Progenitor cell of endocrine pancreas (in vitro differentiated cells): ENCODE measurements at places on chromosomes 2 and 18.

- no peak for DNase-seq
These were observed 6.6 kb downstream of the HPCAL1 start for GRCh38 chr2:10309286-10309685.

DNA sequence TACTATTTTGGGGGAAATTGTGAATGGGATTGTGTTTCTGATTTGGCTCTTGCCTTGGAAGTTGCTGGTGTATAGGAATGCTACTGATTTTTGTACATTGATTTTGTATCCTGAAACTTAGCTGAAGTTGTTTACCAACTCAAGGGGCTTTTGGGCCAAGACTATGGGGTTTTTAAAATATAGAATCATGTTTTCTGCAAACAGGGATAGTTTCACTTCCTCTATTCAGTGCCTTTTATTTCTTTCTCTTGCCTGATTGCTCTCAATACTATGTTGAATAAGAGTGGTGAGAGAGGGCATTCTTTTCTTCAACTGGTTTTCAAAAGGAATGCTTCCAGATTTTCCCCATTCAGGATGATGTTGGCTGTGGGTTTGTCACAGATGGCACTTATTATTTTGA lies 1383.8 kb upstream of the ACVR2A start:
- DNase-seq: no peak

DNA sequence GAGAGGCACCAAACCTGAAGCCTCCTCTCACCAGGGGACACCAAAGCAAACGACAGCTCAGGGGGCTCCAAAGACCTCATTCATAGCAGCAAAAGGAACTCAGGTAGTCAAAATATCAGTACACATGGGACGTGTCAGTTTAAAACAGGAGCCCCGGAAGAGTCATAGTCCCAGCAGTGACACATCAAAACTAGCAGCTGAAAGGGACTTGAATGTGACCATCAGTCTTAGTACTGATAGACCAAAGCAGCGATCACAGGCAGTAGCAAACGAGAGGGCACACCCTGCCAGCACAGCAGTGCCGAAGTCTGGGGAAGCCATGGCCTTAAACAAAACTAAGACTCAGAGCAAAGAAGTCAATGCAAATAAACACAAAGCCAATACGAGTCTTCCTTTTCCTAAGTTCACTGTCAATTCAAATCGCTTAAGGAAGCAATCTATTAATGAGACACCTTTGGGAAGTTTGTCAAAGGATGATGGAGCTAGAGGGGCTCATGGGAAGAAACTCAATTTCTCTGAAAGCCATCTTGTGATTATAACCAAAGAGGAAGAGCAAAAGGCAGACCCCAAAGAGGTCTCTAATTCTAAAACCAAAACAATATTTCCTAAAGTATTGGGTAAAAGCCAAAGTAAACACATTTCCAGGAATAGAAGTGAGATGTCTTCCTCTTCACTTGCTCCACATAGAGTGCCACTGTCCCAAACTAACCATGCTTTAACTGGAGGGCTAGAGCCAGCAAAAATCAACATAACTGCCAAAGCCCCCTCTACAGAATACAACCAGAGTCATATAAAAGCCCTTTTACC lies 1.2 kb downstream of the GALNT5 start:
- no peak for DNase-seq

DNA sequence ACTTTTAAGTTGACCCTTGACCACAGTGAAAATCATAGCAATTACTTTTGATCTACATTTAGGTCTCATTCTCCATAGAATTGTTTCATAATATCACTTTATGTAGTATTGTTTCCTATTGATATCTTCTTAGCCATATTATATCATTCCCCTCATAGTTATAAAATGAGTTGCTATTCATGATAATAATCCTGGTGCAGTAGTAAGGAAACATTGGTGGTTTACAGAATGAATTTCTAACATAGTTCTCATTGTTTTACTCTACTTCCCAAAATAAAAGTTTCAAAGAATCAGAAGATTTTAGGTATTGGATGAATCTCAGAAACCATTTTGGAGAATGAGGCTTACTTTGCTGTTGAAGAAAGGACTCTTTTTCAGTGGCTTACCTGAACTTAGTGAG lies 246.0 kb downstream of the PARD3B start:
- no peak for DNase-seq

- DNase-seq: no peak
These were observed 316.5 kb downstream of the CCDC178 start for GRCh38 chr18:33123862-33124518.

DNA sequence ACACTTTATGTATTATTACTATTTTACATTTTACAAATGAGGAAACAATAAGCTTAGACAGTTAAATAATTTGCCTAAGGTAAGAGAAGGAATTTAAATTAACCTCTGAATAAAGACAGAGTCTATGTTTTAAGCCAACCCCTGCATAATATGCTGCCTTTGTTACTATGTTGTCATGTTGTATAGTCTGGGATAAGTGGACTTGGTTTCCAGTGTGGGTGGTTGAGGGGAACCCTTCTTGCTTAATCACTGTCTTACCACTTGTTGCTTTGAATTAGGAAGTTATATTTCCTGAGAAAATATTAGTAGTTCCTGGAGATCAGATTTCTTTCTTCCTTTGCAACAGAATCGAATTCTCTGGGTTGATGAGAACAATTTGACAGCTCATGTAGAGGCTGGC lies 52.6 kb downstream of the AGPS start:
- no peak for DNase-seq

DNA sequence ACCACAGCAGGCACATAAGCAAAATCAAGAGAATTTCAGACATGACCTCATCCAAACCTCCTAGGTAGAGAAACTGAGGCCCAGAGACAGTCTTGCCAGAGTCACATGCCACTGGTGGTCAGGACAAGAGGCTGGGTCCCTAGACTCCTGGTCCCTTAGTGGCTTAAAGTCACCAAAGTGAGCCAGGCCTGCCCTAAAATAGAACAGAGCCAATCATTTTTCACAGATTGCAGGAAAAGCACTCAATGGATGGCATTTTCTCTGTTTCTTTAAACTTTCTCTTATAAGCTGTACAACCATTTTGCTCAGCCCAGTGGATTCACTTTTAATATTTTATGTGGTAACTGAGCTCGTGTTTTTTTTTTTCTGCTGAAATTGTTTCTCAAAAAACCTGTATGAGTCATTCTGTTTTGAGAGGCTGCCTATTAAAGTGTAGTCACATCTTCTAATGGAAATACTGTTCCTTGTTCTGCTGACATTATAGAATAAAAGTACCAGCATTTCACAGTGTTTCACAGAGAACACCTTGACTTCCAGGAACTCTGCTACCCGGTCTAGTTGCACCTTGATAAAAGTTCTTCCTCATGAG lies 29.6 kb downstream of the STEAP3 start:
- DNase-seq: no peak

DNA sequence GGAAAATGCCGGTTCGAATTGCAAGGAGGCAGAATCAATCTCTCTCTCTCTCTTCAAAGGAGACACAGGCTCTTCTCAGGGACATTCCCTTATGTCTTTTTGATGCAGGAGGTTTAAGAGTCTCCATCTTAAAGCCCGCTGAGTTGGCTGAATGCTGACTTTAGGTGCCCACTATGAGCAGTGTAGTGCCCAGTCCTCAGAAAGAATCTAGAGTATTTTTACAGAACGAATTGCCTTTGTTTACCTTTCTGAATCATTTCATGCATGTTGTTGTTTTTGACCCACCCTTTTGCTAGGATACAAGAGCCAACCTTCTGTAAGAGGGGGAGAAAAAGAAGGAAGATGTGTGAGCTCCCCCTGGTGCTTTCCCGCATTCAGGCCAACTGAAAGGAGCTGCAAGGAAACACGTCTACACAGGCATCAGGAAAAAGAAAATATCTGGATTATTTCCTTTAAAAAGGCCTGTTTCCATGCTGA lies 193.5 kb upstream of the TCF4 start:
- DNase-seq: no peak

DNA sequence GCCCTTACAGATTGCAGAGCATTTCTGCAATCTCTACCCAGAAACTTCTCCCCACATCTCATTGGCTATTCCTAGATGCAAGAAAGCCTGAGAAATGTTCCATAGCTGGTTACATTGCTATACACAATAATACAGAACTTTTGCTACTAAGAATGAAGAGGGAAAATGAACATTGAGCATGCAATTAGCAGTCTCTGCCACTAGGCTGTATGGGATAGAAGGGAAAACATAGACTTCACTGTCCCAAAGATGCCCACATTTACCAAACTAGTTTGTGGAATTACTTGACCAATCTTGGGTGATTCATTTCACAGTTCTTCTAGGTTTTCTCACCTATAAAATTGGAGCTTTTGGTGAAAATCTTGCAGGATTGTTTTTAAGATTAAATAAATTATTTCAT lies 265.7 kb upstream of the NT5C1B start:
- DNase-seq: no peak

GRCh38 chr18:50830544-50830943 lies 10.7 kb upstream of the MRO start:
- DNase-seq: no peak

- no peak for DNase-seq
These were observed 219.5 kb downstream of the BCL2 start for GRCh38 chr18:63099848-63100629.

DNA sequence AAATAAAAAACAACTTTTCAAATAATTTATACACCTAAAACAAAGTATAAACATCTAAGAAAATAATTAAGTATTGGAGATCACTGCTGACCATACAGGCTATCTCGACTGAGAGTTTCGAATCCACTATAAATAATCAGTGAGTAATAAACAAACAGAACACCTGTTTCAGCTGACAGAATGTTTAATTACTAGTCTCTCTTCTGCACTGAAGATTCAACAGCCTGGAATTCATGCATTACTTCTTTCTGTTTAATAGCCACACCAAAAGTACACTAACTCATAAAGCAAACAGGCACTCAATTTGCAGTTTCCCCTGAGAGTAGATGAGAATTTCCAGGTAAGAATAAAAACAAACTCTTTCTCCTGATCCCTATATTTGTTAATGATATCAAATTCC lies 138.5 kb downstream of the RBMS1 start:
- DNase-seq: no peak

DNA sequence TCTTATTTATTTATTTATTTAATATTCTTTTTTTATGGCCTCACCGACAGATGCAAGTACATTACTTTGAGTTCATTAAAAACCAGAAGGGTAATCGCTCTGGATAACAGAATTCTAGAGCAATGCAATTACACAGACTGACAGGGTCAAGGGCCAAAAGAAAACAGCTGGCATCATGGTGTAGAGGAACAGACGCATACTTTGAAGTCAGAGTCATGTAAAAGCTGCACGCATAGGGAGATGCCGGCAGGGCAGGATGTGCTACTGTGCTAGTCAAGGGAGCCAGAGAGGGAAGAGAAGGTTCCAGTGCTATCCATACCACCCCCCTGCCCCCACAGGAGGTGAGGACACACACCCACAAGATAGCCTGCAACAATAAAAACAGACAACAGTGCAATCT lies 115.2 kb upstream of the TFCP2L1 start:
- DNase-seq: no peak

DNA sequence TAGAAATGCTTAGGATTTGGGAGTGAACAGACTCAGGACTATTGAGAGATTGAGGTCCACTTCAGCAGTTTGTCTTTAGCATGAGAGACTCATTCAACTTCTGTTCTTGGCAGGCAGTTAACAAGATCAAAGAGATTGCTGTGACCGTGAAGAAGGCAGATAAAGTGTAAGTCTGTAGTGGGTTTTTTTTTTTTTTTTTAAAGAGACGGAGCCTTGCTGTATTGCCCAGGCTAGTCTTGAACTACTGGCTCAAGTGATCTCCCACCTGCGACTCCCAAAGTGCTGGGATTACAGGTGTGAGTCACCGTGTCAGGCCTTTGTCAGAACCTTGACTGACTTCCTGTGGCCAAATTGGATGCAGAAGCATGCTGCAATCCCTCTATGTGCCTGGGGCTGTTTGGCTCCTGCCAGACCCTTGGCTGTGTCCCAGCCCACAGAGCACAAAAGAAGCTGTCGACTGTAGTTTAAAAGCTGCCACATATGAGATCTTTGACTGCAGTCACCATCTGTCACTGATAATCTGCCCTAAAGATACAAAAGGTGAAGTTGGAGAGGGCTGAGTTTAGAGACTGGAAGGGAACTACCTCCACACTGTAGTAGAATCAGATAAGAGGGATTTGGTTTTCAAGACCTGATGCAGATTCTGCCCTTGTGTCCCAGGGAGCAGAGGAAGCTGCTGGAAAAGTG lies 9.9 kb downstream of the CCT7 start:
- DNase-seq: no peak

DNA sequence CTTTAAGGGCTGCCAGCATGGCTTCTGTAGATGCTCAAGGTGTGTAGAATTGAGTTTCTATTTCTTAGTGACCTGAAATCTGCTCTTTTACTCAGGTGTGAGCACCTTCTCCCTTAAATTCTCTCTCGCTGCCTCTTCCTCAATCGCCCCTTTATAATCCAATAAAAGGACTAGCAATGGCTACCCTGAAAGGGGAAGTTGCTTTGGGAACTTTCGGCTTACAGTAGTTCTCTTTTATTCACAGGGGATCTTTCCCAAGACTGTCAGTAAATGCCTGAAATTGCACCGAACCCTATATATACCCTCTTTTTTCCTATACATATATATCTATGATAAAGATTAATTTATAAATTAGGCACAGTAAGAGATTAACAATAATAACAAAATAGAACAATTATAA lies 121.8 kb downstream of the ACTR3 start:
- DNase-seq: no peak

DNA sequence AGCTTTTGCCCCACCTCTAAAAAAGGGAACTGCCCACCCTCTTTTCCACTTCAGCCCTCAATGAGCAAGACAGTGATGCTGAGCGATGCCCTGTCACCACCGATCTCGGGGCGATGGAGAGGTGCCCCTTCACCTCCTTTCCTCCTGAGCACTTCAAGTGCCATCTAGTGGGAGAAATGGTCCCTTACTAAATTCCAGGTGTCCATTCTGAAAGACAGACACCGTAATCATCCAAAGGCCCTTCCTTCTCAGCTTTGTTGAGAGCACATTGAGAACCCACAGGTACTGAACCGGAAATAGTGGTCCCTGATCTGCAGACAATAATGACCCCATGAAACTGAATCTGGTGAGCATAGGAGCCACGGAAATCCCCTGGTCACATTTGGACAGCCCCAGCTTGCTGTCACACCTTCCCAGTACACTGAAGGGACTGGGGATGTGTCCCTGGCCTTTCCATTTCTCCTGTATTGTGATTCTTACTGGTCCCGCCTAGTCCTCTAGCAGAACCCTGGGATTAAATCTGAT lies 38.5 kb downstream of the KCTD18 start:
- no peak for DNase-seq

- peak; percentile 52 for DNase-seq
These were observed 29.0 kb downstream of the ANO7 start for GRCh38 chr2:241217320-241218031.

DNA sequence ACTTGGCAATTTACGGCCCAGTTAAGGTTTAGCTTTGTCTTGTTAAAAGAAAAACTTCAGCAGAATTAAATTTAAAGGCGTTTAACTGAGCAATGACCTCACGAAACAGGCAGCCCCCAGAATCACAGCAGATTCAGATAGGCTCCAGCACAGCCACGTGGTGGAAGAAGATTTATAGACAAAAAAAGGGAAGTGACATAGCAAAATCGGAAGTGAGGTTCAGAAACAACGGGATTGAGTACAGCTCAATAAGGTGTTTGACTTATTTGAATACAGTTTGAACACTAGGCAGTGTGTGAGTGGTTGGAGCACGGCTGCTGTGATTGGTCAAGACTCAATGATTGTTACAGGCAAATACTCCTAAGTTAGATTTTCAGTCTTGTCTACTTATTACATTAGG lies 79.8 kb downstream of the MOGAT1 start:
- no peak for DNase-seq

- no peak for DNase-seq
These were observed 199.9 kb downstream of the PMAIP1 start for GRCh38 chr18:60099709-60100108.

GRCh38 chr2:236016496-236016895 lies 151.7 kb downstream of the GBX2 start:
- DNase-seq: no peak

- no peak for DNase-seq
These were observed 64.0 kb upstream of the ZNF516 start for GRCh38 chr18:76558881-76559667.
